GM06990 (cell line): ENCODE measurements at places on chromosomes 7 and 10.

DNA sequence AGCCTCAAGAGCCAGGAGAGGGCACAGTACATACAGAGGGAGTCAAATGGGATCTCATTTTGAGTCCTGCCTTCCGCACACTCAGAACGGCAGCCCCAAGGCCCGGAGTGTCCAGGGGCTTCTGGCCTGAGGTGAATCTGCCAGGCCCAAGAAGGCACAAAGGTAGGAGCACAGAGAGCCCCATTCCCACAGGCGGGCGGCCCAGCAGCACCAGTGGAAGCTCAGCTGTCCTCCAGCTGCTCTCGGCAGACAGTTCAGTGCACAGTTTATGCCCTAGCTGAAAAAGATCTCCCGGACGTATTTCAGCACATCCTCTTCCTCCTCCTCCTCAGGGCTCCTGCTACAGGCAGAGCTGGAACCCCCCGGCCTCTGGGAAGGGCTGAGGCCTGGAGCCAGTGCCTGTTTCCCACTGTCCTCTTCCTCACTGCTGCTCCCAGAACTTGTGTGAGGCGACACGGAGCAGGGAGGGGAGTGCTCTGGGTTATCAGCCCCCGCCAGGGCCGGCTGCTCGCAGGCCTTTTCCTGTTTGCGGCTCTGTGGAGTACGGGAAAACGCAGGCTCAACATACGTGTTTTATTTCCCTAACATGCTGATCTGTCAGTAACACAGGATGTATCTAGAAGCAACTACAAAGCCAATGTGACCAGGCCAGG lies 4.0 kb downstream of the CYREN start:
- no peak for DNase-seq

GRCh38 chr10:114340816-114341215 lies 63.5 kb downstream of the AFAP1L2 start:
- no peak for DNase-seq

DNA sequence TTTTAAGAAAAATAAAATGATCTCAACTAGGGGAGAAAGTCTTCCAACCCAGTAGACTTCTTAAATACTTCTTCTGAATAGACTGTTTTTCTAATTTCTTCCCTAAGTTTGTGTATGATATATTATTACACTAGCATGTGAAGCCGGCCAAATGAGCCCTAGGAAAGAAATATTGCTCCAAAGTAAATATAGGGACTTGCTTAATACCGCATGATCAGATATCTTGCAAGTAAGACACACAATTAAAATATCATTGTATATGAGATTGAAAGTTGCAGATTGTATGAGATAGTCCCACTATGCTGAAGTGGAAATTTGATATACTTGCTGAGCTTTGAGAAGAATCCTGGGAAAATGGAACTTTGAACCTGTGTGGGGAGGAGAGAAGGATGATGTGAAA lies 225.7 kb downstream of the BAMBI start:
- no peak for DNase-seq

GRCh38 chr10:119301397-119301796 lies 94.0 kb downstream of the GRK5 start:
- DNase-seq = no peak

- DNase-seq = no peak
Measured at GRCh38 chr10:16905320-16905719, 88.1 kb upstream of the RSU1 start.

- no peak for DNase-seq
Measured at GRCh38 chr10:124011464-124011863, 81.9 kb downstream of the CHST15 start.

- DNase-seq = no peak
Measured at GRCh38 chr10:58780476-58780875, 267.8 kb downstream of the BICC1 start.

DNA sequence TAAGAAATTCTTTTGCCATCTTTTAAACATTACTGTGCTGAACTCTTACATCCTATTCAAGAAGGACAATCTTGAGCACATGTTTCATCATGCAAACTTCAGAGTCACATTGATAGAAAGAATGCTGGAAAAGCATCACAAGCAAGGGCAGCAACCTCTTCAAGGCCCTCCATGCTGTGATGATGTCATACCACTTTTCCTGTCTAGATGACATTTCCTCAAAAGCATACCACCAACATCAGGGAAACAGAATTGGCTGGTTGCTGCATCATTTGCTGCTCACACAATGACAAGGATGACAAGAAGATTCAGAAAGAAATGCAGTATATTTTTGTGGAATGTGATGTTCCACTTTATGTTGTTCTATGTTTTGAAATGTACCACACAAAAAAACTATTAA lies 37.6 kb downstream of the CYP2C8 start:
- DNase-seq = no peak
